ENCODE measurements at places on chromosomes 2 and 18.
A peak's percentile ranks its signal among the peaks of the same experiment; 100 is the strongest.

GRCh38 chr2:150656002-150656401 lies 168.5 kb upstream of the RND3 start:
- no peak for DNase-seq

DNA sequence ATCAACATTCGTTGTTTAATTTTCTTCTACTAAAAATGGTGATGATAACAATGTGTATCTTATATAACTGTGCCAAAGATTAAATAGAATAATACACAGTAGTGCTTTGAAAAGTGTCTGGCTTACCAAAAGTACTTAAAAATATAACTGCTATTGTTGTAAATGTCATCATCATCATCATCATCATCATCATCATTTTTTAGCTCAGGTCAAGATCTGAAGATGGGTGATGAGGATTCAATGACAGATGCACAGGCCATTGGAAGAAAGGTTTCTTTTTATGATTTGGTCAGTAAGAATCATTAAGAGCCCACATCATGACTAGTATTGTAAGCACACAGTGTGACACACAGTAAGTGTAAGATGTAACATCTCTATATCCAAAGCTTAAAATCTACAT lies 795.2 kb downstream of the SLC4A3 start:
- no peak for DNase-seq

GRCh38 chr2:96396095-96396494 lies 60.5 kb downstream of the NCAPH start:
- no peak for DNase-seq

DNA sequence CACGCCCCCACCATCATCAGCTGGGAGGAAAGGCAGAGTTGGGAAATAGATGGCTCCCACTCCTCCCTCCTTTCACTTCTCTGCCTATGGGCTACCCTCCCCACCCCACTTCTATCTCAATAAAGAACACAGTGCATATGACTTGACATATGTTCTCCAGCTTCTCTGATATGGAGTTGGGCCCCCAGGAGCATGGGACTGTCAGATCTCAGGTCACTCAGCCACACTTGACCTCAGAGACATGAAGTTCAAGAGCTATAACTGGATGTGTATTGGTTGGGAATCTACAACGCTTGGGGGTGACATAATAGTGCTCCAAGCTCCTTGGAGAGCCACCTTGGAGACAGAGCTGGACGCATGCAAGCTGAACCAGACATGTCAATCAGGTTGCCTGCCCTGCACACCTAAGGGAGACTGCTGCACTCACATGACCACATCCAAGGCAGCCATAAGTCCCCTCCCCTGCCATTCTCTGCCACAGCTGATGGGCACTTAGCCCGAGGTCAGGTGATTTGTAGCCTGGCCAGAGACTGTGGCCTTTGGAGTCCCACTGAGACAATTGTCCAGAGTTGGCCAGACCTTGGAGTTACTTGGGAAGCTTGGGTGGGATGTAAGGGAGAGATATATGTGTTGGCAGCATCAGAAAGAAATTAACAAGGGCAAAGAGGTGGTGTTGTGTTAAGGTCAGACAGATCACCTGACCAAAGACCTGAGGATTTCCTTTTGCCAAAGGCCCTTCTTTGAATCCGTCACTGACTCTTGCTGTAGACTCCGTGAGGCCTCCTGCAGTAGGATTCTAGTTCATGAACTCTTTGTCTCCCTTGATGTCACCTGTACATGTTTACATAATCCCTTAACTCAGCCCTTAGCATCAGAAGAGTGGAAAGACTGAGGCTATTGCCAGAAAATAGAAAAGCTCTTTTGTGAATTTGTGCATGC lies 3.7 kb downstream of the INHA start:
- DNase-seq = no peak

GRCh38 chr2:171141320-171141719 lies 19.4 kb downstream of the TLK1 start:
- DNase-seq = no peak

DNA sequence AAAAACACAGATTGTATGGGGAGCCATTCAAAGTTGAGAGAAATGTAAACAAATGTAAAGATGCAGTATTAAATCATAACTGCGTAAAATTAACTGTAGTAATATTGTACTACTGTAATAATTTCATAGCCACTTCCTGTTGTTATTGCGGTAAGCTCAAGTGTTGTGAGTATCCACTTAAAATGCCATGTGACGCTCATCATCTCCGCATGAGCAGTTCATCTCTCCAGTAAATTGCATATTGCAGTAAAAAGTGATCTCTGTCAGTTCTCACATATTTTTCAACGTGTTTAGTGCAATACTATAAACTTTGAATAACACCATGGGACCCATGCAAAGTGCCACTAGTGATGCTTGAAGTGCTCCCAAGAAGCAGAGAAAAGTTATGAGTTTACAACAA lies 41.8 kb upstream of the SP3 start:
- no peak for DNase-seq

- no peak for DNase-seq
These were observed 171.3 kb downstream of the TMEM18 start for GRCh38 chr2:505941-506340.

DNA sequence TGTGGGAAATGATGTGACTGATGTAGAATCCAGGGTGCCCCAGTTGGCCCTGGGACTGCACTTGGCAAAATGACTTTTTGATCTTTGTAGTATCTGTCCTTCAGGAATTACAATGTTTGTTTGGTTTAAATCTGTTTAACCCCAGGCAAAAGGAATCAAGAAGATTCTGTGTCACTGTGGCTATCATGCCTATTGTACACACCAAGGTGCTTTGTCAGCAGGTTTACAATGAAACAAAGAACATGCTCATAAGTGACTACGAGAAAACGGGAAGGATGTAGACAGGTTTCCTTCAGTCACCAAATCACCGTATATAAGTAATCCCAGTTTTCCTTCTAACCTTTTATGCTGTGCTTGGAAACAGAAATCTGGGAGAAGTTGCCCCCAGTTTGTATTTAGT lies 109.5 kb downstream of the RTN4 start:
- DNase-seq = no peak

DNA sequence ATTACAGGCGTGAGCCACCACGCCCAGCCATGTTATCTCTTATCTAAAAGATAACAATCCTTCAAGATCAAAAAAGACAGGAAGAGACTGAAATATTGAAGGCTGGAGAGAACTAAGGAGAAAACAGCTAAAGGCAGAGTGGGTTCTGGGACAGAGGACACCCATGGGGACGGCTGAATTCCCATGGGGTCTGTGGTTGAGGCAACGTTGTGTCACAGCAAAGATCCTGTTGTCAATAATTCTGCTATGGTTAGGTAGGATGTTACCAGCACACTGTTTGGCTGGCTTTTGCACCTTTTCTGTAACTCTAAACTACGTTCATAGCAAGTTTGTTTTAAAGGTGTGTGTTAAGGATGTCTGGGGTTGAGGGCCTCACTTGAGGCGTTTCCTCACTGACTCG lies 137.7 kb upstream of the APCDD1 start:
- no peak for DNase-seq

DNA sequence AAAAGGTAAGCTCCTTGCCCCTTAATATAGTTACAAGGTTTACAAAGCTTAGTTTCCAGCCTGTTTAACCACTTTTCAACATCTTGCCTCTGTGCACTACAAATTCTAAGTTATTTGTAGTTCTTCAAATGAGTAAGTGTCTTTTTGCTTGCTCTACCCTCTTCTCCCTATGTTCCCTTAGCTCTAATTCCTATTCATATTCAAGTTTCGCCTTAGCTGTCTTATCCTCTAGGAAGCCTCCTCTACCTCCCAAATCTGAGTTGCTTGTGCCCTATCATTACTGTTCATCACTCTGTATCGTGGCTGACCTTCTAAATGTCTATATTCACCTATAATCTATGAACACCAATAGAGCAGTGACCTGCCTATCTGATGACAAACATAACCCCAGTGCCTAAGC lies 25.3 kb downstream of the NRXN1 start:
- no peak for DNase-seq

DNA sequence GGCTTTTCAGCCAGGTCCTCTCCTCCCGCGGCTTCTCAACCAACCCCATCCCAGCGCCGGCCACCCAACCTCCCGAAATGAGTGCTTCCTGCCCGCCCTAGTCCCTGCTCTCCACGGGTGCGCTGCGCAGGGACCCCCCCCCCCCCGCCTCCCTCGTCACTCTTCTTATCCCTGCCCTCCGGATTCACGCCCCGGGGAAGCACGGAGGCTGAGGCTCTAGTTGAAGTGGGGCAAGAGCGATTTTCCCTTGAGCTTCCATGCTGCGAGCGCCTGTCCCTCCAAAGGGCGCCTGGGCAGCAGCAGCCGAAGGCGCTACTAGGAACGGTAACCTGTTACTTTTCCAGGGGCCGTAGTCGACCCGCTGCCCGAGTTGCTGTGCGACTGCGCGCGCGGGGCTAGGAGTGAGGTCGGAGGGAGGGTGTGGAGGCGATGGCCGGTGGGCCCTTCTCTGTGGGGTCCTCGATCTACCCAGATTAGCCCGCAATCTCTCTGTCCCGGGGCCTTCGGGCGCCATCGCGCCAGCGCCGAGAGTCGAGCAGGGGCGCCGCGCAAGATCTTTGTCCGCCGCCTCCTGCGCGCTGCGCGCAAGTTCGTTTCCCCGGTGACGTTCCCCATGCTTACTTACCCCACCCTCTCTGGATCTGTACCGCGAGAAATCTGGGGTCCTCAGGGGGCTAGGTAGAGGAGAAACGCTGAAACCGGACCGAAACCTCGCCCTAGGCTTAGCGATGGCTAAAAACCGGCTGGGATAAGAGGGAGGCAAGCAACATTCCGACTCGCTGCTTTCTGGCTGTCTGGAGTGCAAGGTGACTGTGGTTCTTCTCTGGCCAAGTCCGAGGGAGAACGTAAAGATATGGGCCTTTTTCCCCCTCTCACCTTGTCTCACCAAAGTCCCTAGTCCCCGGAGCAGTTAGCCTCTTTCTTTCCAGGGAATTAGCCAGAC lies 677 bp downstream of the GAD1 start:
- no peak for DNase-seq

DNA sequence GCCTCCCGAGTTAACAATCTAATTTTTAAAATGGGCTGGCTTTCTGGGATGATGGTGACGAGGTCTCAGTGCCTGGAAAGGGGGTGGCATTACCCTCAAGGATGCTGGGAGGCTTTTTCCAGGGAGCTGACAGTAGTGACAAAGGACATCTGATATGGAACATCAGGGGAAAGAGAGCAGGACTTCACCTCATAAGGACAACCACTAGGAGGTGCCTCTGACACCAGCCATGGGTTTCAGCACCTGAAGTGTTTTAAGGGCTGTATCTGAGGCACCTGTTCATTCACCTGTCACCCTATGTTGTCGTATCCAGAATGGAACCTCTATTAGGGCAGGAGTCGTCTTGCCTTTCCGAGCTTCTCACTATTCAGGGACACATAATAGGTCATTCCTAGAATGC lies 10.8 kb downstream of the IL36B start:
- no peak for DNase-seq

DNA sequence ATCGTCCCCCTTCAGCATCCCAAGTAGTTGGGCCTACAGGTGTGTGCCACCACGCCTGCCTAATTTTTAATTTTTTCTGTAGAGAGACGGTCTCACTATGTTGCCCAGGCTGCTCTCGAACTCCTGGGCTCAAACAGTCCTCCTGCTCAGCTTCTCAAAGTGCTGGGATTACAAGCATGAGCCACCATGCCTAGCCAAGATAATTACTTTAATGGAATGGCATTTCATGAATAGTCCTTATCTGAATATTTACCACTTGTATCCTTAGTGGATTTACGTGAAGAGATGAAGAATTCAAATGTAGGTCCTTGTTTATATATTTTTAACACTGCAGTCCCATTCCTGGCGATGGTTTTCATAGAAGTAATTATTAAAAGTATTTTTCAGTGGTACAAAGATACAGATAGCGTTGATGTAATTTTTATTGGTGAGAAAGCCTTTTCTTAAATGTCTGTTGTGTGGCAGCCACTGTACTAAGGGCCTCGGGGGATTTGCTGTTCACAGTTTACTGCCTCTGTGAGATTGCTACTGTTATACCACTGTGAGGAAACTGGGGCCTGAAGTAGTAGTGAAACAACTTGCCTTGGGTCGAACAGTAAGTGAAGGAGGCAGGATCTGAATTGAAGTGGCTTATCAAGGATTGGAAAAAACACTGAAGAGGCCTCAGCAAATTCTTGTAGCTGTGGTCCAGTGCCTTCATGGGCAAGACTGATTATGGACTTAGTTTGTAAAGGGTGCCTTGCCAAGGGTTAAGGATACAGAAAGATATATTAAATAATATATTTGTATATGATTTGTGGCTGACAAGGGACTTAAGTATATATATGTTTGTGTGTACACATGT lies 151.2 kb downstream of the PRPF40A start:
- no peak for DNase-seq

DNA sequence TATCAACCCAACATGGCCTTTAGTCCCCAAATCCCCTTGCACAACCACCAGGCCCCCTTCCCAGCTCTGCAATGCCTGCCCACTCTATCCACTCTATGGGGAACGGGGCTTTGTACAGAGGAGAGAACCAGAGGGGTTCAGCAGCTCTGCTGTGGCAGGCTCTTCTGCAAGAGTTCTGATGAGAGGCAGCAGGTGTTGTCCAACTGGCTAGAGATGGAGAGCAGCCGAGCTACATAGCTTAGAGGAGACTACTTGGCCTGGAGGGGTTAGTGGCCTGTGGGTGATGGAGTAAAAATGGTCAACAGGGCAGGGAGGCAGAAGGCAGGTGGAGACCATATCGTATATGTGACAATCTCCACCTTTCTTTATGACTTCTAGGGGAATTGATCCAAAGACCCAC lies 103.0 kb downstream of the QPCT start:
- DNase-seq = no peak

DNA sequence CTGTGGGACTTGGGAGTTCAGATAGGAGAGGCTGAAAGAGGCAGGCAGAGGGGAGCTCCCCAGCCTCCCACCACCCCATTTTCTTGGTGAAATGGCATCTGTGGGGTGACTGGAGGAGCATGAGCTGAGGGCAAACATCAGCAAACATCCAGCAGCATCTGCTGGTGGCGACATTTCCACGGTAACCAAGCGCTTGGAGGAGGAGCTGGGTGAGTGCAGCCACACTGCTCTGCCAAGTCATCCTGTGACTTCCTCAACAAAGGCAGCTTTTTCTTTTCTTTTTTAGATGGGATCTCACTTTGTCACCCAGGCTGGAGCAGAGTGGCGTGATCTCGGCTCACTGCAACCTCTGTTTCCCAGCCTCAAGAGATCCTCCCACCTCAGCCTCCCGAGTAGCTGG lies 5.6 kb downstream of the TXNL4A start:
- peak; percentile 37 for DNase-seq

DNA sequence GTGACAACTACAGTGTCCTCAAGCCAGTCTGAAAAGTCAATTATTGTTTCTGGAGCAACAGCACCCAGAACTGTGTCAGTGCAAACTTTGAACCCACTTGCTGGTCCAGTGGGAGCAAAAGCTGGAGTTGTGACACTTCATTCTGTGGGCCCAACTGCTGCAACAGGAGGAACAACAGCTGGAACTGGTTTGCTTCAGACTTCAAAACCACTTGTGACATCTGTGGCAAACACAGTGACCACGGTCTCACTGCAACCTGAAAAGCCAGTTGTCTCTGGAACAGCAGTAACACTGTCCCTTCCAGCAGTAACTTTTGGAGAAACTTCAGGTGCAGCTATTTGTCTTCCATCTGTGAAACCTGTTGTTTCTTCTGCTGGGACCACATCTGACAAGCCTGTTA lies 59.8 kb downstream of the TAF4B start:
- DNase-seq = no peak

- DNase-seq = no peak
These were observed 16.1 kb downstream of the SUPT7L start for GRCh38 chr2:27647289-27647688.

All from activated naive CD4-positive, alpha-beta T cell treated with anti-CD3 and anti-CD28 coated beads, Interleukin-2, amount 10 ng/mL, durations not matched to agents 7 days and 5 days (primary cell).